ENCODE measurements at places on chromosomes 5 and 9.

DNA sequence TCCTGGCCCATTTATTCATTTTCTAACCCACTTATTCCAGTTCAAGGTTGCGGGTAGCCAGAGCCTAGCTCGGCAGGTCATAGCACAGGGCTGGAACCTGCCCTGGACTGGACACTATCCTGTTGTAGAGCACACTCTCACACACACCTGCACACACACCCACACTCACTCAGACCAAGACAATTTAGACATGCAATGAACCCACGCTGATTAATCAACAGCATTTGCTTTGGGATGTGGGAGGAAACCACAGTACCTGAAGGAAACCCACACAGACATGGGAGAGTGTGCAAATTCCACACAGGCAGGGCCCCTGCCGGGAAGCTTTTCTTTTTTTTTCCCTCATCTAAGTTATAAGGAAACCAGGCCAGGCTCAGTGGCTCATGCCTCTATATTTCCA, 34.8 kb upstream of the MELK start:
- DNase-seq: no peak

GRCh38 chr9:35114113-35114839, 1.4 kb downstream of the ATOSB start:
- peak; percentile 98 for DNase-seq

DNA sequence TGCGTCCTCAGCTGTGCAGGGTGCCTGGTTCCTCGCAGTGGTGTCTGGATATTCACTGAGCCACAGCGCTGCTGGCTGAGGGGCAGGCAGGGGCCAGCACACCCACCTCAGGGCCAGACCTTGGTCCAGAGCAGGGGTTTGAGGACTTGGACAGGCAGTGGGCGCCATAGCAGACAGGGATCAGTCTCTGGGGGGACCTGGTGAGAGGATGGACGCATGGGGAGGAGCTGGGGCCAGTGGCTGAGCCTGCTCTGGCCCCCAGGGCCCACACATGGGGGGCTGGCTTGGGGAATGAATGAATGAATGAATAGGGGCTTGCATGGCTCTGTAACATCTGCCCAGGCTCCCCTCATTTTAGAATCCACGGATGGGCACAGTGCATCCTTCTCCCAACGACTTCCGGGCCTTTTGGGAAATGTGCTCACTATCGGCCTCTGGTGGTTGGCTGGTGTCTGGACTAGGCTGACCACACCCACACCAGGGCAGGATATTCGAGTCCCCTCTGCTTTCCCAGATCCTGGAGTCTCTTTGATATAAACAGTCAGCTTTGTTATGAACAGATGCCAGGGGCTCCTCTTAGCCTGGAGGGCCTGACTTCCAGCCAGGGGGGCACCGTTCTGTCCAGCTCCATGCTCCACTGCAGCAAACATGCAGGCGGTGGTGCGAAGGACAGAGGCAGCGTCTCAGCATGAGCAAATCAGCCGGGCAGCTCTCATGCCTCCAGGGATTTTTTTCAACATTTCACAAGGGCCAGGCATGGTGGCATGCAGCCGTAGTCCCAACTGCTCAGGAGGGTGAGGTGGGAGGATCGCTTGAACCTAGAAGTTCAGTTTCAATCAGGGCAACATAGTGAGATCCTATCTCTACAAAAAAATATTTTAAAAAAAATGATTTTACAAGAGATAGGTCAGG, 62.6 kb downstream of the NEK6 start:
- DNase-seq: peak; percentile 41

DNA sequence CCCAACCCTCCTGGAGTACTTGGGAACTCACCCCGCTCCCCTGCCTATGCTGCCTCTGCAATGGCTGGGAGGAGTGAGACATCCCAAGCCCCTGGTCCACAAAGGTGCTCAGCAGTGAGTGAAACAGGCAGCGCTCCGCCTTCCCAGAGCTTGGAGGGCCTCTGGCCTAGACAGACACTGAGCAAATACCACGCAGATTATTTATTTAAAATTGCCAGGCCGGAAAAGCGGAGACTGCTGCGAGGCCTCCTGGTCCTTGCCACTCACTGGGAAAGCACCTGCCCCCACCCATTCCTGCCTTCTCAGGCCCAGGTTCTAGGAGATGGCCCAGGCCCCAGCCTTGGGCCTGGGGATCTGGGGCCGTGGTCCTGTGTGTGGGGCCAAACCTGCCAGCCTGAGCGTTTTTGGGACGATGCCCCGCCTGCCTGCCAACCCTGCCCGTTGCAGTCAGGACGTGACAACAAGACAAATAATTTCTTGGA, 17.4 kb downstream of the FGF18 start:
- no peak for DNase-seq

- no peak for DNase-seq
Observed at GRCh38 chr5:33232731-33233505, 207.8 kb upstream of the TARS1 start.

- DNase-seq: no peak
Observed at GRCh38 chr9:132762896-132763295, 92.6 kb downstream of the GTF3C4 start.

DNA sequence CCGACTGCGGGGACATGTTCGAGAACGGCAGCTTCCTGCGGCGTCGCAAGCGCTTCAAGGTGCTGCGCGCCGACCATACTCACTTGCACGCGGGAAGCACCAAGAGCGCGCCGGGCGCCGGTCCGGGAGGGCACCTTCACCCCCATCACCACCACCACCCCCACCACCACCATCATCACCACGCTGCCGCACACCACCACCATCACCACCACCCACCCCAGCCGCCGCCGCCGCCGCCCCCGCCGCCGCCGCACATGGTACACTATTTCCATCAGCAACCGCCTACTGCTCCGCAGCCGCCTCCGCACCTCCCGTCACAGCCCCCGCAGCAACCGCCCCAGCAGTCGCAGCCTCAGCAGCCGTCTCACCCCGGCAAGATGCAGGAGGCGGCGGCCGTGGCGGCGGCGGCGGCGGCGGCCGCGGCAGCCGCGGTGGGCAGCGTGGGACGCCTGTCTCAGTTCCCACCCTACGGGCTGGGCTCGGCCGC, 514 bp downstream of the FOXB2 start:
- DNase-seq: no peak

DNA sequence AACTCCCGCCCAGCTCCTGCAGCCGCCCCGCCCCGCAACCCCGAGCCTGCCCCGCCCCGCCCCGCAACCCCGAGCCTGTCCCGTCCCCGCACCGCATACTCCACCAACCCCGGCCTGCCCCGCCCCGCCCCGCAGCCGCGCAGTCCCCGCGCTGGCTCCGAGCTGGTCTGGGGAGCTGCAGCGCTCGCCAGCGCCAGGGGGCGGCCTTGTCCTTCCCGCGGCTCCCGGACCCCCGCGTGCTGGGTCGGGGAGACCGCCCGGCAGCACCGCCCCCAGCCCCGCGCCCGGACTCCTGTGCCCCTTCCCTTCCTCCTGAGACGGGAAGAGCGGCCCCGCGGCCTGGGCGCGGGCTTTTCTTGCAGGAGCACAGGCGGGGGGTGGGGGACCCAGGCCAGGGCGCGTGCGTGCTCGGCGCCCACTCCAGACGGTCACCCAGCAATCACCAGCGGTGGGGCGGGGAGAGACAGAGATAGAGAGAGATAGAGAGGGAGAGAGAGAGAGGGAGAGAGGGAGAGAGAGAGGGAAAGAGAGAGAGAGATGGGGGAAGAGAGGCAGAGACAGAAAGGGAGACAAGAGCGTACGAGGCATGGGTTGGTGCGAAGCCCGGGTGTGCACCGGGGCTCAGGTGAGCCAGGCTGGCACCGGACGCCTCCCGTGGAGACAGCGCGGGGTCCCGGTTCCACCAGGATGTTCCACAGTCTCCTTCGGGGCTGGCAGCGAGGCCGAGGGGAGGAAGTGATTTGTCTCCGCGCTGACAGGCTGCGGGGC, 14.7 kb upstream of the TMEM250 start:
- DNase-seq: no peak

DNA sequence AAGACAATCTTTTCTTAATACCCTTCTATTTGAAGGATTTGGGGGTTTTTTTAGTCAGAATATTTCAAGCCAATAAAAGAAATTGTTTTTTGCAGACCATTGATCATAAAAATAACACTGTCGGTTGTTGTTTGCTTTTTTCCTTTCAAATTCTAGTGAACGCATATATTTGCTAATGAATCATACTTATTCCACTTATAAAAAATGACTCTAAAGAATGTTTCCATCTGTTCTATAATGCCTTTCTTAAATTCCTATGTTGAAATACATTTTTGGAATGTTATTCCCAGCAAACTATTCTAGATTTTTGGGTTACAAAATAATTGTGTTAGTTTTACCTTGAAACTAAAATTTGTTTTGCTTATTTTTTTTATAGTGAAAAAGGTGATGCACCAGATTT, 32.2 kb downstream of the CWC27 start:
- no peak for DNase-seq

- DNase-seq: peak; percentile 76
Observed at GRCh38 chr5:53940921-53941320, 369.5 kb downstream of the ARL15 start.

- no peak for DNase-seq
Observed at GRCh38 chr5:1648806-1649205, 125.0 kb upstream of the LPCAT1 start.

All from inflammatory macrophage treated with lipopolysaccharide for 4 hours (primary cell).